Activated T-cell treated with anti-CD3 and anti-CD28 coated beads, Interleukin-2, amount 50 U/mL, for 72 hours (primary cell): ENCODE measurements at places on chromosomes 6 and 20. TPM values are rescaled to one million over a fixed set of nuclear protein-coding genes. Genes with fewer than 3 reads are reported as not detected.

IL20RA gene
- total RNA-seq: not detected

REM1 gene
- not detected for total RNA-seq

OR2B6 gene
- 0.43 TPM for total RNA-seq

KHDRBS2 gene
- total RNA-seq: not detected

MUC22 gene
- not detected for total RNA-seq

MCHR2 gene
- total RNA-seq: not detected

DNA sequence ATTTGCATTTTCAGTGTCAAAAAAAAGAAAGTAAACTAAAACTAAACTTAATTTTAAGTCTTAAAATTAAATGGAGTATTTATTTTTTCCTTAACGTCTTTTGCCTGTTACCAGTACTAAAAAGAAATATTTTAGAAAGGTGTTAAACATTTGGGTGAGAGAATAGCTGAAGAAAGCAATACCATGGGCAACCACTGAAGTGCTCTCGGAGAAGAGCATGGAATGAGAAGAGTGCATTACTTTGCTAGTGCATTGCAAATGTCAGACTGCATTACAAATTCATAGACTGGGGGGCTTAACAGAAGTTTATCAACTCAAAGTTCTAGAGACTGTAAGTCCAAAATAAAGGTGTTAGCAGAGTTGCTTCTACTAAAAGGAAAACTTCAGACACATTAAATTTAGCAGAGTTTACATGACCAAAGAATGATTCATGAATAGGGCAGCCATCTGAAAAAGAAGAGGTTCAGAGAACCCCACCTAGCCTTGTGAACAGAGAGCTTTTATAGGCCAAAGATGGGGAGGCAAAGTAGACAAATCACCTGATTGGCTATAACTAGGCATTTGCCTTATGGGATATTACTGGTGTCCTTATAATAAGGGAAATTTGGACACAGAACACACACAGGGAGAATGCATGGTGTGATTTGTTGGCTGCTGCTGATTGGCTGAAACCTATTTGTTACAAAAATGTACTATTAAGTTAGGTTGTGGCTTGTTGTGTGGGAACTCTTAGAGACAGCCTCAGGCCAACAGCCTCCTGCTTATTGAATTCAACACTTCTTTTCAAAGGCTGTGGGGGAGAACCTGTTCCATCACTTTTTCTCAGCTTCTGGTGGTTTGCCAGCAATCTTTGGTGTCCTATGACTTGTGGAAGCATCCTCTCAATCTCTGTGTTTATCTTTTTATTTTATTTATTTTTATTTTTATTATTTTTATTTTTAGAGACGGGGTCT lies 106.7 kb upstream of the RREB1 start:
- no peak overlapping the region for H3K27ac ChIP-seq
- no peak for DNase-seq
- peaks cover 33% of the 10 kb centered on the region for H3K27me3 ChIP-seq
- peaks cover 1% of the 10 kb centered on the region for H3K36me3 ChIP-seq

DNA sequence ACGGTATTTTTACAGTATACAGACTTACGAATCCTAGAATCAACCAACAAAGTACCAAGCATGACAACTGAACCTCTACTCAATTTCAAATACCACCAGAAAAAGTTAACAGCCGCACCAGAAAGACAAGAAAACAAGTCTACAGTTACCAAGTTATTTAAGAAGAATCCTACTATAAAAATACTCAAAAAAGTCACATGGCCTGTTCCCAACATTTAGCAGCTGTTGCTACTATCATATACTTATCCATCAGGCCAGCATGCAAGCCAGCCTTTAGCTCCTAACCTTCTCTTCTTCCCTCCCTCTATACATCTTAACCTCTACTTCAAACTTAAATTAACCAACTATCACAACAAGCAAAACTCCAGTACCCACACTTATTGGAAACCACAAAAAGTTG lies 1.9 kb downstream of the SYNCRIP start:
- H3K27ac ChIP-seq: peak overlapping the region; percentile 95
- H3K27me3 ChIP-seq: no peaks in the 10 kb centered on the region
- no peak for DNase-seq
- H3K4me3 ChIP-seq: peak overlapping the region; percentile 92

GRCh38 chr6:17912521-17912920 lies 74.9 kb downstream of the KIF13A start:
- no peak overlapping the region for H3K4me3 ChIP-seq
- H3K27ac ChIP-seq: no peak overlapping the region
- peaks cover 18% of the 10 kb centered on the region for H3K27me3 ChIP-seq
- no peak for DNase-seq
- no peaks in the 10 kb centered on the region for H3K36me3 ChIP-seq
- H3K4me1 ChIP-seq: peaks cover 5% of the 10 kb centered on the region

DNA sequence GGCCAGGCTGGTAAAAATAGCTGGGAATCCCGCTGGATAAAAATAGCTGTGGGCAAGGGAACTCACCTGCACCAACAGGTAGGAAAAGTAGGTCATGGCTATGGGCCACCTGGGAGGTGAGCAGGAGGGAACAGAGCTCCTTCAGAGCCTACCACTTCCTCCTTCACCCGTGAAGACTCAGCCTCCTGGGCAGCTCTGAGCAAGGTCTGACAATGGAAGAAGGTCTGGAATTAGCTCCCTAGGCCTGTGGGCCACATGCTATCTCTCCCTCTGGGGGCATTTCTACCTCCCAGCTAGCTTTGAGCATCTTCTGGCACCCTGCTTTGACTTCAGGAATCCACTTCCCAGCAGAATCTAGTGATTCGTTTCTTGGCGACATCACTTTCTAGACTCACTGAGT lies 153.9 kb downstream of the MRPL14 start:
- no peaks in the 10 kb centered on the region for H3K36me3 ChIP-seq
- no peak for DNase-seq
- no peak overlapping the region for H3K27ac ChIP-seq
- H3K4me3 ChIP-seq: no peak overlapping the region

DNA sequence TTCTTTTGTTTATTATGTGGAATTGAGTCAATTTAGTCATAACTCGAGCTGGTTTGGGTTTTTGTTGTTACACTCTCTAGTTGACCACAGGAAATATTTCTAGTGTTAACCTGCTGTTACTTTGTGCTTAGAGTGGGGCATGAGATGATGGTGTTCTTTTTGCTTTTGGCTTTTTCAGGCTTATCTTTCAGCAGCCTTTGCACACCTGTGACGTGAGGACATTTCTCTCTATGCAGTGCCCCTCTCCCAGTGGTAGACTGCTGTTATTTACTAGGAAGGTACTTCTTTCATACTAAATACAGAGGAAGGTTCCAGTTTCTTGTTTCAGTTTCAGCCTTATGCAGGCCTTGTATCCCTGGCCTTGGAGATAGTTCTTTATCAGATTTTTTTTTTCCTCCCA lies 766.8 kb upstream of the MAN1A1 start:
- H3K27ac ChIP-seq: no peak overlapping the region
- H3K36me3 ChIP-seq: no peaks in the 10 kb centered on the region
- no peaks in the 10 kb centered on the region for H3K27me3 ChIP-seq
- no peak overlapping the region for H3K4me3 ChIP-seq
- DNase-seq: no peak

DNA sequence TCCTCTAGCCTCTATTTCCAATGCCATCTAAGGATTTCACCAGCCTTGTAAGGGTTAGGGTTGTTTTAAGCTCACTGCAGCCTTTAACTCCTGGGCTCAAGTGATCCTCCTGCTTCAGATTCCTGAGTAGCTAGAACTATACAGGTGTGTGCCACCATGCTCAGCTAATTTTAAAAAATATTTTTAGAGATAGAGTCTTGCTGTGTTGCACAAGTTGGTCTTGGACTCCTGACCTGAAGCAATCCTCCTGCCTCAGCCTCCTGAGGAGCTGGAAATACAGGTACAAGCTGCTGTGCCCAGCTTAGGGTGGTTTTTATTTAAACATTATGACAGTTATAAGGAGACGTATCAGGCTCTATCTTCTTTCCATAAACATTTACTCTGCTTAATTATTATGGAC lies 26.5 kb downstream of the ANKRD6 start:
- no peaks in the 10 kb centered on the region for H3K4me1 ChIP-seq
- no peaks in the 10 kb centered on the region for H3K36me3 ChIP-seq
- H3K4me3 ChIP-seq: no peak overlapping the region
- H3K27ac ChIP-seq: no peak overlapping the region
- H3K27me3 ChIP-seq: no peaks in the 10 kb centered on the region

- H3K4me3 ChIP-seq: peak overlapping the region; percentile 66
- H3K36me3 ChIP-seq: peaks cover 26% of the 10 kb centered on the region
- H3K4me1 ChIP-seq: peaks cover 75% of the 10 kb centered on the region
- no peaks in the 10 kb centered on the region for H3K27me3 ChIP-seq
- DNase-seq: no peak
- peak overlapping the region; percentile 83 for H3K27ac ChIP-seq
Measured at GRCh38 chr6:35602133-35602946, 86.4 kb downstream of the FKBP5 start.

GRCh38 chr6:127119102-127120022 lies 891 bp downstream of the RSPO3 start:
- DNase-seq: peak; percentile 16
- H3K36me3 ChIP-seq: no peaks in the 10 kb centered on the region
- peaks cover 82% of the 10 kb centered on the region for H3K27me3 ChIP-seq
- no peak overlapping the region for H3K27ac ChIP-seq
- peak overlapping the region; percentile 92 for H3K4me3 ChIP-seq
- H3K4me1 ChIP-seq: peaks cover 23% of the 10 kb centered on the region

- DNase-seq: no peak
- peaks cover 6% of the 10 kb centered on the region for H3K27me3 ChIP-seq
- H3K4me3 ChIP-seq: no peak overlapping the region
Measured at GRCh38 chr6:53598265-53598907, 53.5 kb upstream of the GCLC start.
